ENCODE measurements at places on chromosomes 2 and 18.
A peak's percentile ranks its signal among the peaks of the same experiment; 100 is the strongest.

DNA sequence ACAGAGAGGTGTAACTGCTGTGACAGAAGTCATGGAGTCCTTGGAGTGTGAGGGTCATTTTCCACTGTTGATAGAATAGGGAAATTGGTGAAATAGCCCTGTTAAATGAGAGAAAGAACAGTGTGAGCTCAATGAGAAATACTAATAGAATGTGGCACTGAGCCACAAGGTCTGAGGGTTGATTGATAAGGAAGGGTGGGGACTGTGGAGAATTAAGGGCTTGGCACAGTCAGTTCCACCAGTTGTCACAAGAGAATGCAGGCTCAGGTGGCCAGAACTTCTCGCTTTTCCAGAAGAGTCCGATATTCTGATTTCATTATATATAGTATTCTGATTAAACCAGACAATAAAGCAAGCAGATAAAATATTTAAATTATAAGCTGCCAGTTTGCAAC is 9.1 kb upstream of the IL1RN start:
- peak; percentile 10 for DNase-seq

DNA sequence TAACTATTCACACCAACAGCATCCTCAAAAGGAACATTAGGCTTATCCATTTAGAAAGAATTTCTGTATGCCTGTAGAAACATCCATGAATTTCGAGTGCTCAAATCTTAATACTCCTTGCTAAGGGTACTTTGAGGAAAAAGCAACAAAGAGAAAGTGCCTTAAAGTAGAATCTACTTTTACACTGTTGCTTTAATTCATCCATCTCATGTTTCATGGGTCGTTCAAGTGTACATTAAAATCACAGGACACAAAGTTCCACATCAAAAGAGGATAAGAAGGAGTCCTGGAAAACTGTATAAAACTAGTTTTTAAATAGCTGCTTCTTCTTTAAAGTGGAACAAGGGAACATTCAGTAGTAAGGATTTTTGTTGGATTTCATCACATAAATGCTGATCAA is 54.5 kb downstream of the LRP1B start:
- DNase-seq, result no peak

- DNase-seq, result peak; percentile 74
Measured at GRCh38 chr2:172208791-172209325, 106.2 kb upstream of the DLX2 start.

DNA sequence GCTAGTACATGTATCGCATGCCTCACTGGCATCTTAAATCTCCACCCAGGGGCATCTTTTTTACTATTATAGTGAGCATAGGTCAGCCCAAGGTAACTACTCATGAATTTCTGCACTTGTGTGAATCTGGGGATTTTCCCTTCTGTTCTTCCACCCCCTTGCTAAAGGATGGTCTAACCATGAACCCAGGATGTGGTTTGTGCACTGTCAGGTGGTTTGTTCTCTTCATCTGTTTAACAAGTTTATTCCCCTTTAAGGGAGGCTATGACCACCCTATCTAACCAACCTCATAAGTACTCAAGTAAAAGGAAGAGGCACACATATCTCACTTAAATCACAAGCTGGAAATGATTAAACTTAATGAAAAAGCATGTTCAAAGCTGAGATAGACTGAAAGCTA is 243.0 kb downstream of the RPRM start:
- DNase-seq, result no peak

GRCh38 chr2:88180605-88181240 is 10.6 kb downstream of the THNSL2 start:
- DNase-seq, result peak; percentile 80

- no peak for DNase-seq
Measured at GRCh38 chr2:239540174-239540573, 139.4 kb upstream of the HDAC4 start.

GRCh38 chr2:224359569-224359968 is 42.3 kb downstream of the FAM124B start:
- DNase-seq, result peak; percentile 6

GRCh38 chr2:5304640-5305039 is 387.5 kb upstream of the SOX11 start:
- DNase-seq, result no peak

DNA sequence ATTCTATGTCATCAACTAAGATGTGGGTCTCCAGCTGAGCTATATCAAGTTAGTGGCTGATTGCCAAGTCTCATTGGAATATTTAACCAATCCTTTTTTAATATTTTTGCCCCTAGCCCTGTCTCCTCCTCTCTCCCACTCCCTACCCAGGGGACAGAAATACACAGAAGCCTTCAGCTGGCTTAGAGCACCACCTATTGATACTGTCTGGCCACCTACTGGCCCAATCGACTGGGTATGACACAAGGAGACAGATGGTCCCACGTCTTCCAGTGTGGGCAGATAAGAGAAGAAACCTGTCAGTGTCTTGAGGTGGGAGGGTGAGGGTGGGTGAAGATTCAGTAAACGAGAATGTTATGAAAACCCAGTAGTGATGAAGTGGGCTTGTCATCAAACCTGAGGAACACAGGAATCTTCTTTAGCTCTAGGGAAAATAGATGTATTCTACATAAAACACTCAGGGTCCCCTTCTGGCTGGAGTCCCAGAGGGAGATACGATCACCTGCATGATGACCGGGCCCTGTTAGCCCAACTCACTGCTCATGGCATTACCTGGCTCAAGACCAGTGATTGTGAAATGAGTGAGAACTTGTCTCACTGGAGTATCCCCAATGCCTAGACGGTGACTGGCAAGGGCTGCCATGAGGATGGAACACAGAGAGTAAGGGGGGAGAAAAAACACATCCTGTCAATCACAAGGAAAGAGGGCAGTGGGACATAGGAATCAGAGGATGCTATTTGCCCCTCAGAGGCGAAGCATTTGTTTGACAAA is 26.7 kb downstream of the POLR1A start:
- peak; percentile 31 for DNase-seq

GRCh38 chr18:59628995-59629394 is 68.2 kb downstream of the CCBE1 start:
- no peak for DNase-seq

- no peak for DNase-seq
Measured at GRCh38 chr2:172092716-172093415, 7.6 kb downstream of the DLX1 start.

GRCh38 chr2:234444893-234445292 is 52.0 kb downstream of the ARL4C start:
- DNase-seq, result no peak

DNA sequence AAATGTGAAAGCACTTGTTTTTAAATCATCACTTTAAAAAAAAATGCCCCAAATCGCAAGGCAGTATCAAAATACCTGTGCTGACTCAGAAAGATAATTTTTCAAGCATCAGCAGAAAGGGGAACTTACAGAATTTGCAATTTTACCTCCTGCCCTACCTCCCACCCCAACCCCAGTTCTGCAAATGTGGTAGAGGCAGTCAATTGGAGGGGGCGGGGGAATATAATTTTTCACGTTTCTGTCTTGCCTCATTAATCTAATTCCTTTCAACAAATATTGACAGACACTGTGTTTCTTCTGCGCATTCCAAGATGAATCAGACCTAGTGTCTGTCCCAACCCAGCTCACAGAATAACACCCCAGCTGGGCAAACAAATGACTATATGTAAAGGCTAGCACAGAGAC is 76.8 kb downstream of the ALPK2 start:
- peak; percentile 86 for DNase-seq

- no peak for DNase-seq
Measured at GRCh38 chr2:95048825-95049682, 23.5 kb downstream of the MAL start.

DNA sequence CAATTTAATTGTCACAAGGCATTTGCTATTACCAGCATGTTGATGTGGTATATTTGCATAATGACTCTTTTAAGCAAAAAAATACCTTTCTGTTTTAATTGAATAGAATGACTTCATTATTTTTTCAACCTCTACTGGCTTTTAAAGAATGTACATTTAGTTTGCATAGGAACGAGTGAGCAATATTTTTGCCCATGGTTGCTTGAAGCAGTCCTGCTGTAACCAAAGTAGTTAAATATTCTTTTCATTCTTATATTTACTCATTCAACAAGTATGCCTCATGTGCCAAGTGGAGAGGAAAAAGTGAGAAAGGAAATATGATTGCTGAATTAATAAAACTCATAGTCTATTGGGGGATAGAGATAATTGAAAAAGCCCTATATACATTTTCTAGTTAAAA is 184.7 kb downstream of the DSEL start:
- no peak for DNase-seq

GRCh38 chr2:189115126-189115525 is 64.4 kb downstream of the COL5A2 start:
- DNase-seq, result peak; percentile 57

Measured in PC-3 (cell line).